Stimulated activated CD4-positive, alpha-beta T cell treated with anti-CD3 and anti-CD28 coated beads, TNF-alpha, amount 100 ng/mL, for 4 hours (primary cell): ENCODE measurements at places on chromosomes 2 and 18.

GRCh38 chr2:1730015-1730927 lies 14.0 kb downstream of the PXDN start:
- DNase-seq: no peak

GRCh38 chr18:43485545-43485963 lies 208.3 kb upstream of the SYT4 start:
- DNase-seq: no peak

GRCh38 chr2:64157792-64158191 lies 13.6 kb upstream of the PELI1 start:
- no peak for DNase-seq

DNA sequence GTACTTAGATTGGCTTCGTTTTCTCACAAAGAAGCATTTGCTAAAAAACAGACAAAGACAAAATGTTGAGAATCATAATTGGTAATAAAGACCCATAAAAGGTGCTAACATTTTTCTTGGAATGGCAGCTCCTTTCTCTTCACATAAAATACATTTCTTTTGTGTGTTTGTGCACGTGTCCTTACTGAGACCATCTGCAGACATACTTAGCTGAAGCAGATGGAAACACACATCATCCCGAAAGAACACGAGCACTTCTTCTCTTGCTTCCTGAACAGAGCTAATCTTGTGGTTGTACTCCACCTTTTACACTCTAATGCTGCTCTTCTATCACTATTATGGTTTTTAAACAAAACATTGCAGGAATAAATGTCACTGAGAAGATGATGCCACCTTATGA lies 142.5 kb downstream of the SPHKAP start:
- DNase-seq: no peak

DNA sequence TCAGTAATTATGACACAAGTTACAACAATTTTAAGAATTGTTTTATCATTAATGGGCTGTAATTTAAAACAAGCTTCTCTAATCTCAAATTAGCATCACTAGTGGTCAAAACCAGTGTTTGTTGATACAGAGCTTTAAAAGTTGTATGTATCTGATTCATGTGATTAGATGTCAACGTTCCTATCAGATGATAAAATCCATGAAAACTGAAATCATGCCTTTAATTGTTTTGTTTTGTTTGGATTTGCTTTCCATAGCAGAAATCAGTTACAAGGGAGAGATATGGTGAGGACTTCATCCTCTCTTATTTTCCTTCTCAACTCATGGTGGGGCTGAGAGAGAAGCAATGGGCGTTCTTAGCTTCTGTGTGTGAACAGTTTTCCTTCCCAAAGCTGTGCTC lies 469.6 kb downstream of the PID1 start:
- no peak for DNase-seq

DNA sequence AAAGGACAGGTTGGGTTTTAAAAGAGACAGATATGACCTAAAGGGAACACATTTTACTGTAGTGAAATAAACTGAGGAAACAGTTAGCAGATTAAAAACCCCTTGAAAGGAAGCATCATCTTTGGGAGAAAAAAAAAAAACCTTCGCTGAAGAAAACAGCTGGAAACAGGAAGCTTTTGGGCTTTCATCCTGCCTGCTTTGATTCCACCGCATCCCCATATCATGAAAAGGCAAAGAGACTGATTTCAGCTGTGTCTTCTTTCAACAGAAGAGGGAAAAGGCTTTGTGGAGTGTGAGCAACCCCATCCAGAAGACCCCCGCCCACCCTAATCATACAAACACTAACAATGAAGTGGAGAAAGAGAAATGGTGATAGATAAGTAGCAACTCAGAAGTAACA lies 86.4 kb downstream of the TCF4 start:
- no peak for DNase-seq

DNA sequence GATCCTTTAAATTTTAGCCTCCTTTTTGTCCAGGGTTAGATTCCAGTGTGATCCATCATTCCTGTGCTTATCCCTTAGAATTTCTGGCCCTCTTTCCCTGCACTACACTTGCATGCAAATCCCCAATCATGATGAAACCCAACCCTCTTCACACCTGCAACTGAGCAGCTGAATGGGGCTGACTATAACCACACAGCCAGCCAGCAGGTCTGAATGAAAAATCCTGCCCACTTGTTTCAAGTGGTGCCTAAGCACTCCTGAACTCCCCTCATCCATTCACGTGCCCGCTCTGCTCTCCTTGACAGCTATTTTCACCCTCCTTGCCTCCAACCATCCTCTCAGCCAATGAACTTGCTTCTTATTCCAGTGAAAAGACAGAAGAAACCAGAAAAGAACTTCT lies 80.5 kb upstream of the AFF3 start:
- no peak for DNase-seq

DNA sequence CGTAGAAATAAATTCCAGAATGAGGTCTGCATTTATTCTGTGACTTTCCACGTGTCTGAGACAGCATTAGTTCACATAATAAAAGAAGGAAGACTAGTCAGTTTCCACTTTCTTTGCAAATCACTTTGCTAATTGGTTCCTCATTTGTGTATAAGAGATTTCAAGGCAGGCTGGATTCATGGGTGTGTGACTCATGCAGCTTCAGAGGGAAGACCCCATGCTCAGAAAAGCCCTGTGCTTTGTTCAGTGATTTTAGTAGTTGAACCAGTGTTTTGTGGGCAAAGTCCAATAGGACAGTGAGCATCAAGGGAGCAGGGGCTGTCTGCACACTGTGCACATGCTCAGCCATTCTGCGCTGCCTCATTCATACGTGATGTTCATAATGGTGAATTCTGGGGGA lies 297.8 kb downstream of the DLGAP1 start:
- DNase-seq: no peak

- DNase-seq: no peak
These were observed 345.0 kb downstream of the DPP10 start for GRCh38 chr2:114787486-114787885.

DNA sequence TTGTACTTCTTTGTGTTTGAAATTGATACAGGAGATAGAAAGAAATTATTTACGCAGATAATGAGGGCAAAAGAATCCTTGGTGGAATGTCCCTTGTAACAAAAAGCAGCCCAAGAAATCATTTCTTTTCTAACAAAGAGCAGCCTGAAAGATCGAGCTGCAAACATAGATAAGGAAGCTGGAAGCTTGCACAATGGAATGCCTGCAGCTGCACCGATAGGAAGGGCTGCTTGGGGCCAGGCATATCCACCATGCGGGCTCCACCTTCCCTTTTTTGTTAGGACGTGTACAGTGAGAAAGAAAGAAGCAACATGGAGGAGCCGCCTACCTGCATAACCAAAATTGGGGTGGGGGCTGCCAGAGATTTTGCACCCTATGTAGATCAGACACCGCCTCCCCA lies 568.7 kb downstream of the METTL4 start:
- no peak for DNase-seq

GRCh38 chr2:33806041-33806440 lies 206.9 kb upstream of the FAM98A start:
- DNase-seq: no peak

- DNase-seq: no peak
These were observed 103.1 kb downstream of the CERS6 start for GRCh38 chr2:168559187-168559586.

DNA sequence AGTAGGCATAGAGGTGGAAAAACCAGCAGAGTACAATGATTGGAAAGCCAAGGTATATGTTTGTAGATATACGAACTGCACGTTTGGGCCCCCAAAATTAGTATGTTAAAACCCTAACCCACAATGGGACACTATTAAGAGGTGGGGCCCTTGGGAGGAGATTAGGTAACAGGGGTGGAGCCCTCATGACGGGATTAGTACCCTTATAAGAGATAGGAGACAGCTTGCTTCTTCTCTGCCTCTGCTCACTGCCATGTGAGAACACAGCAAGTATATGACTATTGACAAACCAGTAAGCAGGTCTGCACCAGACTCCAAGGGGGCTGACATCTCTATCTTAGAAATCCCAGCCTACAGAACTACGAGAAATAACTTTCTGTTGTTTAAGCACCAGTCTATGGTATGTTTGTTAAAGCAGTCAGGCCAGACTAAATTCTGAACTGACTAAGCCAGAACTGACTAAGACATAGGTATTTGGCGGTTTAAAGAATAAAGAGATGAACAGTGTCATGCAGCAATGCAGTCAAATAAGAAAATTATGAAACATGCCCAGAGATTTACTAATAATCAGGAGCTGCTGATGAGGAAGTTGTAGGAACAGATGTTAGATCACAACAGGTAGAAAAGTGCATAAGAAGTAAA lies 182.9 kb downstream of the DYM start:
- no peak for DNase-seq

- DNase-seq: no peak
These were observed 7.3 kb downstream of the ACMSD start for GRCh38 chr2:134845719-134846118.

DNA sequence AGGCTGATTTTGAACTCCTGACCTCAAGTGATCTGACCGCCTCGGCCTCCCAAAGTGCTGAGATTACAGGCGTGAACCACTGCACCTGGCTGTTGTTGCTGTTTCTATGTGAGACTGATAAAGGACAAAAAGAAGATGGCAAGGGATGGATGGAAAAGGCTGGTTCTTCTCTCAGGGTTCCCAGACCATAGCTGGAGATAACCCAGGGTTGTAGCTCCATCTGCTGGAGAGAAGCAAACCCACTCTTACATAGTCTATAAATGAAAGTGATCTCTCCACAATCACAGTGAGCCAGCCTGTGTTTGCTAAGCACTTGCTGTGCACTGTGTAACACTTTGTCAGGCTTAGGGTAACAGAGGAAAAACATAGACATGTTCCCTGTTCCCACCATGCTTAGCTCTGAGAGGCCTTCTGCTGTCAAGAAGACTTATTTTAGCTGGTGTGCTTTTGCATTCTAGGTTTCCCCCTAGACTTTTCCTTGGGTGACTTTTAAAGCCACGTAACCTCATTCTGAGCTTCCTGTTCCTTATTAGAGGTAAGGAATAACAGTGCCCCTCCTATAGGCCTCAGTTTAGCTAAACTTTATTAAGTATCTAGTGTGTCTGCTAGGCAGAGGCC lies 49.7 kb downstream of the LIMS1 start:
- DNase-seq: peak; percentile 14

DNA sequence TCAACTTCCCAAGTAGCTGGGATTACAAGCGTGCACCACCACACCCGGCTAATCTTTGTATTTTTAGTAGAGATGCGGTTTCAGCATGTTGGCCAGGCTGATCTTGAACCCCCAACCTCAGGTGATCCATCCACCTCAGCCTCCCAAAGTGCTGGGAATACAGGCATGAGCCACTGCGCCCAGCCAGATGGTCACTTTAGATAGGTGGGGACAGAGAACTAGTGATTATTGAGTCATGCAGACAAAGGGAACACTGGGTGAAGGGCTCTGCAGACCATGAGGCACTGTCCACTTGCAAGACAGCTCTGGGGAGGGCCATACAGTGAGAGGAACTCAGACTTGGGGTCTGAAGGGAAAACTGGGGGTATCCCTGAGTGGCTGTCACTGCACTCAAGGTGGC lies 58.4 kb upstream of the POMC start:
- no peak for DNase-seq

- DNase-seq: no peak
These were observed 49.2 kb downstream of the LPIN1 start for GRCh38 chr2:11795590-11795989.
